ENCODE measurements at places on chromosomes 2 and 18. TPM values are rescaled to one million over a fixed set of nuclear protein-coding genes. Genes with fewer than 3 reads are reported as not detected.
A peak's percentile ranks its signal among the peaks of the same experiment; 100 is the strongest.

DNA sequence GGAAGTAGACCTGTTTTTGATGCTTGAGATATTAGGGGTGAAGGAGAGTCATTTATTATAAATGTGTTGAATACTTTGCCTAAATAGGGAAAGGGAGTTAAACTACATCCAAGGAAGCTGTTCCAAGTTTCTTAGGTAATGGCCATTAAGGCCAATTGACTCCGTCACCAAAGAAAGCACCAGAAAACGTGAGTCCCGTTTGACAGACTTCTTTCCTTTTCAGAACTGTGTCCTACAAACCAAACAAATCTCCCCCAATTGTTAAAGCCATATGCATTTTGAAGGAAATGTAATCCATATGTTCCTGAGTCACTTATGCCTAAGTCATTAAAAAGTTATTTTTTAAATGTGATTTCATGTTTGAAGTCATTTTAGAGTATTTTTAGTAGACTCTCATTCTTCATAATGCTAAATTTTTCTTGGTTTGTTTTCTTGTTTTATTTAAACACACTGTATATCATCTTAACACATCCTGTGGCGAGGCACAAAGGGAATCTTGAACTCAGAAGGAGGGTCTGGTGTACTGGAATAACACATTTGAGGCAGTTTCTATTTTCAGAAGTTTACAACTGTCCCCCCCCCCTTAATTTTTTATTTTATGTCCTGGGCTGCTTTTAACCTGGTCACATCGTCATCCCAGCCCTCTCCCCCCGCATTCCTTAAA lies 133.7 kb downstream of the RHBDD1 start:
- DNase-seq: no peak

DNA sequence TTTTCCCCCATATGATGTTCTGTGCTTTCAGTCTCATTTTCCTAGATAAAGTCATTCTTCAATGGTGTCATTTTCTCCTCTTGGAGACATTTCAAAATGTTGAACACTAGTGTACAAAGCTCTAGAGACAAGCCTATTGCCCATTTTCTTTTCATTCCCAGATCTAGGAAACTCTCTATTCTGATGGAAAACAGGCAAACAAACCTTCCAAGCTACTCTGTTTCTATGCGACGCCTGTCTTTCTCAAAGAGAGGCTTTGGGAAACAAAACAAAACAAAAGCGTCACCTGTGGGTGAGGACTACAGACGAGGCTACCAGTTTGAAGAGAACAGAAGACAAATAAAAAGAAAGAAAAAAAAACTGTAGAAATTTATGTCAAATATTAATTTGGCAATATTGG lies 311.0 kb downstream of the CBLN2 start:
- no peak for DNase-seq

DNA sequence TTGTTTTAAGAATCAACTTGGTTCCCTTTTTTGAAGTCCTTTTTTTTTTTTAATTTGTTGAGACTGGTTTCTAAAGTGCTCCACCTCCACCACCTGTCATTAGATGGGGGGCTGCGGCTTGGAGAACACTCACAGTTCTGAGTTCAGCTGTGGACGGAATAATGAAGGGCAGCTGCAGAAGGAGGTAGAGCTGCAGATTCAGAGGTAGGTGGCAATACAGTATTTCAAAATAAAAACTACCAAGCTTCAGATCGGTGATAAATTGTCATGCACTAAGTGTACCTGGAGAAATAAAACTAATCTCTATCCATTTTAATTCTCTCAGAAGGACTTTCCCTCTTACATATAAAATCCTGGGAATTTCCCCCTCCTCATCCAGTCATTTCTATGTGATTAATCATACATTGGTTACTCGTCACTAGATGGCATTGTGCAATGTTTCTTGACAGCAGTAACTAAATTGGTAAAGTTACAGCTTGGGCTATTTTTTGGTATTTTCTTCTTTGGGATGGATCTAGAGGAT lies 81.1 kb upstream of the SLC39A10 start:
- DNase-seq: peak; percentile 59

The TMEM37 gene
- not detected for total RNA-seq
